Pons (tissue), 1 donor: ENCODE measurements at places on chromosomes 3 and 15.

DNA sequence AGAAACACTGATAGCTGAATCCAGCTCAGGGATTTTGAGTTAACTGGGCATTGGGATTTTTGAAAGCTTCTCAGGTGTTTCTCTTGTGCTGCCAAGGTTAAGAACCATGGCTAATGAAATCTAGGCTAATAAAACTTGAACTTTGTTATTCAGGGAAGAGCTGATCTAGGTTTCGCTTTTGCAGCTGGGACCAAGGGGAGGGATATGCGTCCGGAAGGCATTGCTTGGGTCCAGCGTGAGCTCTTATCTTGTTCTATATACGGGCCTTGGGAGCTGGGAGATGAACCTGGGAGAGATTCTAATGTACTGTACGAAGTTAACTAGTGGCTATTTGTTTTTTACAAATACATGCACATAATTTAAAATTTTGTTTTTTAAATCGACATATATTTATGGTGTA, 29.8 kb downstream of the ITPR1 start:
- no peak for DNase-seq

- DNase-seq: no peak
These were observed 247.3 kb upstream of the KCNH8 start for GRCh38 chr3:18900994-18901393.

- no peak for DNase-seq
These were observed 3.6 kb downstream of the OXSR1 start for GRCh38 chr3:38169027-38169317.

DNA sequence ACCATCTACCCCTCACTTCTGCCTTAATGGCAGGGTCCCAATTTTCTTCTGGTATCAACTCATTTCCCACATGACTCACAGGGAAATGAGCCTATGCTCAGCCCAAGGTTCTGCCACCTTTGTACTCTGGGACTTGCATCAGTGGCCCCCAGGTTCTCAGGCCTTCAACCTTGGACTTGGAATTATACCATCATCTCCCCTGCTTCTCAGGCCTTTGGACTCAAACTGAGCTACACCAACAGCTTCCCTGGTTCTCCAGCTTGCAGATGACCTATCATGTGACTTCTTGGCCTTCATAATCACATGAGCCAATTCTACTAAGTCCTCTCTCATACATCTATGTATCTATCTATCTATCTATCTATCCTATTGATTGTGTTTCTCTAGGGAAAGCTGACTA, 149.5 kb downstream of the PLCH1 start:
- DNase-seq: no peak

DNA sequence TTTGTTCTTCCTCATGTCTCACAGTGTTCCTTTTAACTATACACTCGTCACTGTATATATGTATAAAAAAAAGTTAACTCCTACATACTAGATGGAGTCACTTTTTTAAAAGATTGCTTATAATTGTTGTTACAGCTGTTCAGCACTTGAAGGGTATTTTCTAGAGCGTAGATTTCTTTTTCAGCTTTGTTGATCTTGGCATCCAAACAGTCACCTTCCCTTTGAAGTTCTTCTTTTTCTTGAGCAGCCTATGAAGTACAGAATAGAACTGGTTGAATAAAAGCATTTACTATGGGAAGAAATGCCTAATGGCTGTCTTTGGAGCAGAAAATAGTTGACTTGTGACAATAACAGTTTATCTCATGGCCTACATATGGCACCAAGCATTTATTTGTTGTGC, 17.8 kb downstream of the TTC14 start:
- DNase-seq: no peak

DNA sequence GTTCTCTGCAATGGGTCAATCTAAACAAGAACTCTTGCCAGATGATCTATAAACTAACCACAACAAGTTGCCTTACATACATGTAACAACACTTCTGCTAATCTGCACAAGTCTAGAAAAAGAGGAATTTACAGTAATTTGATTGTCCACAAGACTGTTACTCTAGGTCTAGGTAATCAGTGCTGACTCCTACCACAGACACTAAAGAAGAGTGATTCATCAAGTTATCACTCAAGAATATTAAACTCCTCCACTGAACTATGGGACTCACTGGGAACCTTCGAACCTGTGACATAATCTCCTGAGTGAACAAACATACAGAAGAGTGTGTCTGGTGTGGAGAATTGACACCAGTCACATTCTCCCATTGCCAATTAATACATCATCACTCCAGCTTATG, 138.3 kb downstream of the ANXA2 start:
- no peak for DNase-seq

DNA sequence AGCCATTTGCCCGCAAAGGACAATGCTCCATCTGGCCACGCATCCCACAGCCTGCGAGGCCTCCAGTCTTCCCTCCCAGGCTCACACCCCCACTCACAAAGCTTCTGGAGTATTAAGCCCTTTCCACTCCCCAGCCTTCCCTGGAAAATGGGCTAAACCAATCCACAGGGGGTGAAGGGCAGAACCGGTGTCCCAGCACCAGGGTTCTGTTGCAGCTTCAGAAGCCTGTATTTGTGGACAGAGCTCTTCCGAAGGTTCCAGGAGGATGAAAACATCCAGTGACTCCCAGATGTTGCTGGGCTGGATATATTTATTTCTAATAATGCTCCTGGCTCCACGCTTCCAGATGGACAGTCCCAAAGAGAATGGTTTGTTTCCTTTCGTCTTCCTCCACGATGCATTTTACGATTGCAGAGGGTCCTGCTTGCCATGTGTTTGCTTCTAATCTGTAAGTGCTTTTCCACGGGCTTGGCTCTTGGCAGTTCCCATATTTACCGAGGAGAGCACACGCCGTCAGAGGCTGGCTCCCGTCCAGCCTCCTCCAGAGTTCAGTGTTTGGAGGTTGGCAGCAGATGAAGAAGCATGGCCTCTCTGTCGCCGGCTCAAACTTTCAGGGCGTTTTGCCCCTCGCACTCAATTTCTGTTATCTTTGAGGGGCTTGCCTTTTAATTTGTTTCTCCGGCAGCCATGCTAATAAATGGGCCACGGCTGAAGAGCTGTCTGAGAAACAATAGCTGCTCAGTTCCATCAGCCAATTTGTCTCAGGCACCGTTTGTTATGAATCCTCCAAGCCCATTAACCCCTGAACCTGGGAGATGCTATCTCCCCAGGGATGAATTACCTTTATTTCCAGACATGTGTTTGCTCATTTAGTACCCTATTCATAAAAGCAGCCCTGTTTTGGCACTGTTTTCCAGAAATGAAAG, 367.9 kb upstream of the PROK2 start:
- DNase-seq: peak; percentile 88

DNA sequence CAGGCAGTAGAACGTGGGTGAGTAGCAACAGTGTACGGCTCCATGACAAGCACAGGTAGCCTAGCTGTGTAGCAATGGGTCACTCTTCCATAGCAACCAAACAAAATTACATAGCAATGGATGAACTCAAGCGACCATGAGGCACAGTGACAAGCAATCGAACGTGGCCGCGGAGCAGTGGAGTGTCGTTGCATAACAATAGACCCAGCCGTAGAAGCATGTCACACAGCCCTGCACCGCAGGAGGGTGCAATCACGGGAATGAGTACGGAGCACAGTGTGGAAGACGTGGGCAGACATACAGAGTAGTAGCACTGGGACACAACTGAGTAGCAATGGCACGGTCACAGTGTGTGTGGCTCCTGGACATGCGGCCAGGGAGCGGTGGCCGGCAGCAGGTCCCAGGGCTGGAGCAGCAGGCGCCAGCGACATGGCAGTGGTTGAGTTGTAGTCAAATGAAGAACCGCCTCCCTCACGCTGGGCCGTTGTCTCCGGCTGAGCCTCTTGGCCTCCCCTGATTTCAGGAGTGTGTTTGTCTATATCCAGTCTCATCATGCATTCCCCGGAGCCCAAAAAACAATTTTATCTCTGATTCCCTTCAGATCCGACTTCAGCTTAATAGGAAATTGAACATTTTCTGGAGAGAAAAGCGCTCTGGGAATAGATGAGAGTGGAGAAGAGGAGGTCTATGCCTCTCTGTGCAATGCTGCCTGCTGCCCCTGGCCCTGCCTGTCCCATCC, 64.1 kb downstream of the CCDC33 start:
- no peak for DNase-seq

- DNase-seq: no peak
These were observed 28.4 kb downstream of the ANKRD28 start for GRCh38 chr3:15769256-15769915.

DNA sequence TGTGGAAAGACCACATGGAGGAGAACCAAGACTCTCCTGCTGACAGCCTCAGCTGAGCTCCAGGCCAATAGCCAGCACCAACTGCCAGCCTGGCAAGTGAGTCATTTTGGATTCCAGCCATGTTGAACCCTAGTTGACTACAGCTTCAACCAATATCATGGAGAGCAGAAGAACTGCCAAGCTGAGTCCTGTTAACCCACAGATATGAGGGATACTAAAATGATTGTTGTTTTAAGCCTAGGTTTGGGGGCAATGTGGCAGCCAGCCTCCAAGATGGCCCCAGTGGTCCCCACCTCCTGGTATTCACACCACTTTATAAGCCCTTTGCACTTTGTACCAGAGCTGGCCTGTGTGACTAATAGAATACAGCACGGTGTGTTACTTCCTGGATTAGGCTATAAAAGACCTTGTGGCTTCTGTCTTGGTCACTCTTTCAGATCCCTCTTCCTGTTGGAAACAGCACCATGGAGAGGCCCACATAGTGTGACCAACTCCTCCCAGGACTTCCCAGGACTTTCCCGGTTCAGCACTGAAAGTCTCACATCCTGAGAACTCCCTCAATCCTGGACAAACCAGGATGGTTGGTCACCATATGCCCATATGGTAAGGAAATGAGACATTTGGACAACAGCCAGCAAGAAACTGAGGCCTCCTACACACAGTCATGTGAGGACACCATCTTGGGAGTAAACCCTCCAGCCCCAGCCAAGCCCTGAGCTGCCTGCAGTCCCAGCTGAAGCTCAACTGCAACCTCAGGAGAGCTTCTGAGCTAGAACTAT, 32.4 kb upstream of the CDV3 start:
- no peak for DNase-seq

GRCh38 chr3:65597952-65598413, 440.7 kb downstream of the MAGI1 start:
- peak; percentile 47 for DNase-seq

- DNase-seq: no peak
These were observed 659.4 kb upstream of the NAALADL2 start for GRCh38 chr3:174199696-174200095.

GRCh38 chr15:75712668-75713337, at the start of gene CSPG4:
CSPG4 (minus strand) TSS chr15:75712848; CDS start chr15:75712755, 93 bp downstream.
- DNase-seq: no peak

DNA sequence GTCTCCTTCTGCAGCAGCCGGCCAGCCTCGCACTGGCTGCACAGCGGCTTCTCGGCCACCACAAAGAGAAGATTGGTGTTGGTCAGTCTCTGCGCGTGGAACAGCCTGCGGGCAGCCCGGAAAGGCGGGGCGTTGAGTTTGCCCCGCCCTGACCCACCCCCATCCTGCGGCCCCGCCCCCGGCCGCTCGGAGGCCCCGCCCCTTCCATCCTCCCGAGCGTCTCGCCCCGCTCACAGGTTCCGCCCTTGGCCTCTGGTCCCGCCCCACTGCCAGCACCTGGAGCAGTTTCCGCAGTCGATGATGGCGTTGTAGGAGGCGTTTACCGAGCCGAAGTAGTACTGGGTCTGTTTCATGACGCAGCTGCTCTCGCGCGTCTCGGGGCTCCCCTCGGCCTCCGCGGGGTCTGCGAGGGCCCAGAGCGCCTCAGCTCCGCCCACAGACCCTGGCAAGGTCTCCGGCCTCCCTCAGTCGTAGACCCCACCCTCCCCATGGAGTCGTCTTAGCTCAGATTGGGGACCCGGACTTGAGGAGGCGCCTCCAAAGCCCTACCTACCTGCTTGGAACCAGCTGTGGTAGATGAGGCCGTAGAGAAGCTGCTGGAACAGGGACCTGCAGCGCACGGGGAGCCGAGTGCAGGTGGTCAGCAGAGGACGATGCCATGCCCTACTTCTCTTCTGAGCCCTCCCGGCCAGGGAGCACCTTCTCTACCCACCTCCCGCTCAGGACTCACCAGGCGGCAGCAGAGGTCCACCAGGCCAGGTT, 5.9 kb upstream of the TMEM115 start:
- peak; percentile 29 for DNase-seq

DNA sequence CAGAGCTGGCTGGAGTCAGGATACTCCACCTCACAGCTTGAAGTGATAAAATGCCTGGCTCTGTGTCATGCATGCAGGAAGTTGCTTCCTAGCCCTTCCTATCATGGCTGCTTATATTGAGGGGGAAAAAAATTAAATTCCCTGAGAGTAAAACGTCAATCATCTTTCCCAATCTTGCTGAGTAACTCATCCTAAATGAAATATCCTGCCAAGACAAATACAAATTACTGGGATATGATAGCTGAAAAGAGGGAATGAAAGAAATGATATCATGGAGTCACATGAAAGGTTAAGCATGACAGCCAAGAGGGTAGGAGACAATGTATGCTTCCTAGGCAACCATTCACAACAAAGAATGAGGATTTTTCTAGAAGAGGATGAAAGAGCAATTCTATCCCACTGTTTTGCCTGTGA, 110.6 kb downstream of the ABI3BP start:
- no peak for DNase-seq

DNA sequence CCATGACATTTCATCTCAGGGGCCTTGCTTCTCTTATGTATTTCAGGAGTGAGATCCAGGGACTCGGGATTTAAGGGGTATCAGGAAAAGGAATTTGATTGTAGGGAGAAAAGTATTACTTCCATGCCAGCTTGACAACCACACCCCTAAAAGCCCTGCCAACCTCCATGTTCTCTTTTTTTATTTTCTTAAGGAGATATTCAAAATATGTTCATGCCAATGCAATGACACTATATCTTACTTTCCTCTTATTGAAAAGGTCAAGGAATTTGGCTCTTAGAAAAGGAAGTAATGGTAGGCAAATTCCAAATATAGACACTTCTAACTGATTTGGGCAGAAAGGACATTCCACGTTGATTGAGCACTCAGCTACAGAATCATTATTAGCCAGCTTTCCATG, 407.5 kb upstream of the NECTIN3 start:
- DNase-seq: no peak

- no peak for DNase-seq
These were observed 161.8 kb downstream of the EDEM1 start for GRCh38 chr3:5349343-5349742.

- DNase-seq: no peak
These were observed 50.0 kb upstream of the SECISBP2L start for GRCh38 chr15:49096090-49096750.

GRCh38 chr3:186025161-186025560, 83.7 kb downstream of the ETV5 start:
- no peak for DNase-seq

DNA sequence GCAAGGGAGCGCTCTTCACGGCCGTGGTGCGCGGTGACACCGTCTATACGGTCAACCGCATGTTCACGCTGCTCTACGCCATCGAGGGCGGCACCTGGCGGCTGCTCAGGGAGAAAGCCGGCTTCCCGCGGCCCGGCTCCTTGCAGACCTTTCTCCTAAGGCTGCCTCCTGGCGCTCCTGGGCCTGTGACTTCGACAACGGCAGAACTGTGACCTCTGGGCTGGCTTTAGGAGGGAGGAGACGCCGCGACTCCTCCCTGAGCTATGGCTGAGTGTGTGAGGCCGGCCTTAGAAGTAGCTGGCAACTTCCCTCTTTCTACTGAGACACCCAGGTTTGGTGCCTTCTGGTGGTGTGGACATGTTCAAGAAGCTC, 1.4 kb downstream of the KBTBD13 start:
- DNase-seq: no peak
